ENCODE measurements at places on chromosomes 2 and 18.

GRCh38 chr2:197073701-197074433, 147.4 kb upstream of the PGAP1 start:
- DNase-seq, result no peak

DNA sequence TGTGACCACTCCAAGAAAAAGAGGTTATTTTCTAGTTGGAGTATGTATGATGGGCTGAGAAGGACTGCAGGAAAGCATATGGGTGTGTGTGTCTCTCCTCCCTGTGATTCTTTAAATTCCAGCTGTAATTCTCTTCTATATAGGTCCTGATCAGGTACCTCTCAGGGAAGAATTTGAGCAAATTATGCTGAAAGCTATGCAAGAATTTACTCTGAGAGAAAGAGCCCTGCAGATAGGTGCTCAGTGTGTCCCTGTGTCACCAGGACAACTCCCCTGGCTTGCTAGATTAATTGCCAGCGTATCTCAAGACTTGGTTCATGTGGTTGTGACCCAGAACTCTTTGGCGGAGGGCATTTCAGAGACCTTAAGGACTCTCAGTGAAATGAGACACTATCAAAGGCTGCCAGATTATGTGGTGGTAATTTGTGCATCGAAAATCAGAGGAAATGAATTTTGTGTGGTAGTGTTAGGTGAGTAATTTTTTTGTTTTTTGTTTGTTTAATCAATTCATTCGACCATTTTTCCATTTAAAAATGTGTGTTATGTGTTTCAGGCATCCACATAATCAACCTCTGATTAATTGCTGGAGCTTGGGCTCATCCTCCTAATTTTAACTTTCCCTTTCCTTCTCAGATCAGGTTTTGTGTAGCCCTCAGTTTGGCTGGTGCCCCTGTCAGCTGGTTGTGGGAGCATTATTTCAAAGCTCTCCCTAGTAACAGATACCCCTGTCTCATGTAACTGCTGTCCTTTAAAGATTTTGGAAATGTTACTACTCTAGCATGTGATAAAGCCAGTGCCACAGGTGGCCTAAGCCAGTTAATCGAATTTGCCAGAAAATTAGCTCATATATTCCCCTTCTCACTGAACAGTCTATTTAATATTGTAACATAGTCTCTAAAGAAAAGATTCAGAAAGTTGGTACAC, 150.9 kb downstream of the ESCO1 start:
- no peak for DNase-seq

- DNase-seq, result no peak
These were observed 39.0 kb downstream of the KIAA2012 start for GRCh38 chr2:202112041-202112440.

- no peak for DNase-seq
These were observed 92.2 kb downstream of the ALPK2 start for GRCh38 chr18:58536534-58537271.

GRCh38 chr2:55093381-55093780, 43.1 kb upstream of the RTN4 start:
- no peak for DNase-seq

GRCh38 chr2:10022445-10022844, 20.9 kb upstream of the KLF11 start:
- no peak for DNase-seq

GRCh38 chr2:55966401-55967118, 43.0 kb upstream of the EFEMP1 start:
- DNase-seq, result no peak

DNA sequence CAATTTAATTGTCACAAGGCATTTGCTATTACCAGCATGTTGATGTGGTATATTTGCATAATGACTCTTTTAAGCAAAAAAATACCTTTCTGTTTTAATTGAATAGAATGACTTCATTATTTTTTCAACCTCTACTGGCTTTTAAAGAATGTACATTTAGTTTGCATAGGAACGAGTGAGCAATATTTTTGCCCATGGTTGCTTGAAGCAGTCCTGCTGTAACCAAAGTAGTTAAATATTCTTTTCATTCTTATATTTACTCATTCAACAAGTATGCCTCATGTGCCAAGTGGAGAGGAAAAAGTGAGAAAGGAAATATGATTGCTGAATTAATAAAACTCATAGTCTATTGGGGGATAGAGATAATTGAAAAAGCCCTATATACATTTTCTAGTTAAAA, 184.7 kb downstream of the DSEL start:
- DNase-seq, result no peak

DNA sequence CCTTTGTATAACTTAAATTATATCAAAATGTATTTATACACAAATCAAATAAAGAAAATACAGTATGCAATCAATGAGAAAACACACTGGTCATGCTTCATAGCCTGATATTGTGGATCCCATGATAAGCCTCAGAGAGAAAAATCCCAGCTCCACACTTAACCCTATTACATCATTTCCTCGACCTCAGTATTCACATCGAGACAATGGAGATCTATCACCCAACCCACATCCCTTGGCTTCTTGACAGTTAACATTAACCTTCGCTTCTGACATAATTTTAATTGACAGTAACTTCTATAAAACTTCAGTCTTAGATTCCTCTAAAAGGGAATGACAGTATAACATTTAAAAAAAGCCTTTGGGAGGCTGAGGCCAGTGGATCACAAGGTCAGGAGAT, 11.6 kb downstream of the TMX3 start:
- DNase-seq, result no peak

- peak; percentile 71 for DNase-seq
These were observed 48.8 kb downstream of the HAUS1 start for GRCh38 chr18:46152808-46153617.

- no peak for DNase-seq
These were observed 59.4 kb downstream of the ANKMY1 start for GRCh38 chr2:240498171-240498957.

DNA sequence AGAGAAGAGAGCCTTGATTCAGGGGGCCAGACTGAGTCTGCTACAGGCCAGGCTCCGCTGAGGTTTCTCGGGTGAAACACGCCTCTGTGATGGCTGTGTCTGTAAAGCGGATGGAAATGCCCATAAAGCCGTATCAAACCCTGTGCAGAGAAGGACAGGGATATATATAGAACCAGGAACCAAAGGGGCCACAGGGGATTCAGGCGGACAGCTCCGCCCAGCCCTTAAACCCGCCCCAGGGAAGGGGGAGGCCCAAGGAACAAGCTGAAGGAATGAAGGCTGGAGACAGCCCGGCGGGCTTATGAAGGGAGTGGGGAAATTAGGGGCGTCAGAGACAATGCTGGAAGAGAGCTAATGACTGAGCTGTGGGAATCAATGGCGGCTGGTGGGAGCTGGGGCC, 42.1 kb downstream of the NHEJ1 start:
- no peak for DNase-seq

- DNase-seq, result no peak
These were observed 202.9 kb upstream of the RAB12 start for GRCh38 chr18:8406186-8406867.
